Vagina (tissue), 2 donors: ENCODE measurements at places on chromosomes 11 and 22.

- peaks cover 5% of the 10 kb centered on the region for H3K36me3 ChIP-seq
- DNase-seq: no peak
- H3K4me3 ChIP-seq: no peak overlapping the region
- H3K4me1 ChIP-seq: no peaks in the 10 kb centered on the region
These were observed 10.7 kb downstream of the PRPF19 start for GRCh38 chr11:60895687-60896086.

GRCh38 chr11:110362971-110363509, 66.6 kb upstream of the RDX start:
- peaks cover 7% of the 10 kb centered on the region for H3K4me1 ChIP-seq

DNA sequence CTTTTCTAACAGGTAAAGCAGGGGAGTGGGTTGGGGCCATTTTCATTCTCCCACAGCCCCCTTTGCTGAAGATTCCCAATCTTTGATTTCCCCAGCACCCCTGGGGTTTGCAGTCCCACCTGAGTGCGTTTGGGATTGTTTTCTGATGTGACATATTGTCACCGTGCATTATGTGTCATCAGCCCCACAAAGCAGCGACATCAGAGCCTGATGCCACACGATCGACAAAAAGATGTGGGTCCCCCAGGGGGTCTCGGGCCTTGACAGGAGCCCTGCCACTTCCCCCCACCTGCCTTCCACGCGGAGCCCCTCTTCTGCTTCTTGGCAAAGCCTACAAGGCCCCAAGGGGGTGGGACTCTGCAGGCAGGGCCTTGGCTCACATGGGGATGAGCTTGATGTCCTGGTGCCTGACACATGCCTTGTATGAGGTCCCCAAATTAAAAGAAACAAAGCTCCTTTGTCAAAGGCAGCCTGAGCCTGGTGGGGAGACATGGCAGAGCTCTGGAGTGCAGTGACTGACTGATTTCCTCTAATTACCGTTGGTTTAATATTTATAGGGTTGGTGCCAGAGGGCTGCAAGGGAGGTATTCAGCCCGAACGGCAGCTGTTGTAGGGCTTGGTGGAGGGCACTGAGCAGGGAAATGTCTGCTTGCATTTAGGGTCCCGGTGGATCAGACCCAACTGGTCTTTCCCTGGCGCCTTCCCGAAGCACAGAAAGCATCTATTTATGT, 149.2 kb downstream of the MIAT start:
- H3K36me3 ChIP-seq: no peaks in the 10 kb centered on the region
- H3K4me1 ChIP-seq: no peaks in the 10 kb centered on the region
- H3K27ac ChIP-seq: no peak overlapping the region
- no peaks in the 10 kb centered on the region for H3K27me3 ChIP-seq

DNA sequence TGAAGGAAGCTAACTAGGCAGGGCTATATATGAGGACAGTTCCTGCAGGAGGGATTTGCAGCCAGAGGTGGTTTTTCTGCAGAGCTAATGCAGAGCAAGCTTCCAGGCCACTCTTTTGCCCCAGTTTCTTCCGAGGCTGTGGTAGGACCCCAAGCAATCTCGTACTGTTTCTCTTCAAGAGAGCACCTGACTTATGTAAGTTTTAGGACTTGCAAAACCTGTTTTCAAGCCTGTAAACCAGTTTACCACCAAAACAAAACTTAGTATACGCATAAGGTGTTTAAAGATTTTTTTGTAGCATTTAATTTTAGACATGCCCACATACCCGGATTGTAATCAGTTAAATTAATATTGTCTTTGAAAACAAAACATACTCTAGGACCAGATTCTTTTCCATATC, 7.7 kb upstream of the APLP2 start:
- H3K4me3 ChIP-seq: no peak overlapping the region
- no peaks in the 10 kb centered on the region for H3K36me3 ChIP-seq
- no peaks in the 10 kb centered on the region for H3K27me3 ChIP-seq
- DNase-seq: no peak
- no peaks in the 10 kb centered on the region for H3K4me1 ChIP-seq

- DNase-seq: no peak
- no peak overlapping the region for H3K27ac ChIP-seq
- no peaks in the 10 kb centered on the region for H3K27me3 ChIP-seq
- H3K36me3 ChIP-seq: no peaks in the 10 kb centered on the region
- H3K4me1 ChIP-seq: no peaks in the 10 kb centered on the region
These were observed 17.2 kb downstream of the CNTF start for GRCh38 chr11:58639669-58640068.

- H3K27me3 ChIP-seq: no peaks in the 10 kb centered on the region
- DNase-seq: no peak
- peak overlapping the region; percentile 97 for H3K27ac ChIP-seq
- peaks cover 24% of the 10 kb centered on the region for H3K4me1 ChIP-seq
- no peaks in the 10 kb centered on the region for H3K36me3 ChIP-seq
These were observed 600 bp downstream of the FCHSD2 start for GRCh38 chr11:73141309-73142127.

- no peak overlapping the region for H3K27ac ChIP-seq
- no peak overlapping the region for H3K4me3 ChIP-seq
- H3K36me3 ChIP-seq: no peaks in the 10 kb centered on the region
- DNase-seq: no peak
- H3K27me3 ChIP-seq: no peaks in the 10 kb centered on the region
- H3K4me1 ChIP-seq: no peaks in the 10 kb centered on the region
These were observed 4.6 kb downstream of the C11orf54 start for GRCh38 chr11:93746101-93746500.

- no peaks in the 10 kb centered on the region for H3K27me3 ChIP-seq
- no peaks in the 10 kb centered on the region for H3K36me3 ChIP-seq
- no peak overlapping the region for H3K4me3 ChIP-seq
- no peaks in the 10 kb centered on the region for H3K4me1 ChIP-seq
These were observed 81.2 kb upstream of the LDLRAD3 start for GRCh38 chr11:35862666-35863065.

DNA sequence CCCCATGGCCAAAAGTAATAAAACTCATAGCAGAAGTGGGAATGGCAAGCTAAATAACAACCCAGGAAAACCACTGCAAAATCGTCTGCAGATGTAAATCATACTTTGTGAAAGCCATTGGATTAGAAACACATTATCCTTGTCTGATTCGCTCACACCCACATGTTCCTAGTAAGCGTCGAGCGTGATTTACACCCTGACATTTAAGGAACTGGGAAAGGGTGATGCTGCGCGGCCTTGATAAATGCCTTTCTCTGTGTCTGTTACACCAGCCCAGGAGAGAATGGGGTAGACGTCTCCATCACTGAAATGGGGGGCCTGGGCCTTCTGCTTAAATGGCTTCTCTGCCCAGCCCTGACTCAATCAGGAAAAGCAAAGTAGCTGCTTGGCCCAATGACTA, 162.7 kb downstream of the NTM start:
- no peaks in the 10 kb centered on the region for H3K36me3 ChIP-seq
- H3K4me1 ChIP-seq: no peaks in the 10 kb centered on the region
- DNase-seq: no peak
- H3K27me3 ChIP-seq: no peaks in the 10 kb centered on the region
- no peak overlapping the region for H3K27ac ChIP-seq

- H3K4me3 ChIP-seq: no peak overlapping the region
- no peak for DNase-seq
- no peak overlapping the region for H3K27ac ChIP-seq
These were observed 107.8 kb downstream of the FAR1 start for GRCh38 chr11:13776134-13776815.

DNA sequence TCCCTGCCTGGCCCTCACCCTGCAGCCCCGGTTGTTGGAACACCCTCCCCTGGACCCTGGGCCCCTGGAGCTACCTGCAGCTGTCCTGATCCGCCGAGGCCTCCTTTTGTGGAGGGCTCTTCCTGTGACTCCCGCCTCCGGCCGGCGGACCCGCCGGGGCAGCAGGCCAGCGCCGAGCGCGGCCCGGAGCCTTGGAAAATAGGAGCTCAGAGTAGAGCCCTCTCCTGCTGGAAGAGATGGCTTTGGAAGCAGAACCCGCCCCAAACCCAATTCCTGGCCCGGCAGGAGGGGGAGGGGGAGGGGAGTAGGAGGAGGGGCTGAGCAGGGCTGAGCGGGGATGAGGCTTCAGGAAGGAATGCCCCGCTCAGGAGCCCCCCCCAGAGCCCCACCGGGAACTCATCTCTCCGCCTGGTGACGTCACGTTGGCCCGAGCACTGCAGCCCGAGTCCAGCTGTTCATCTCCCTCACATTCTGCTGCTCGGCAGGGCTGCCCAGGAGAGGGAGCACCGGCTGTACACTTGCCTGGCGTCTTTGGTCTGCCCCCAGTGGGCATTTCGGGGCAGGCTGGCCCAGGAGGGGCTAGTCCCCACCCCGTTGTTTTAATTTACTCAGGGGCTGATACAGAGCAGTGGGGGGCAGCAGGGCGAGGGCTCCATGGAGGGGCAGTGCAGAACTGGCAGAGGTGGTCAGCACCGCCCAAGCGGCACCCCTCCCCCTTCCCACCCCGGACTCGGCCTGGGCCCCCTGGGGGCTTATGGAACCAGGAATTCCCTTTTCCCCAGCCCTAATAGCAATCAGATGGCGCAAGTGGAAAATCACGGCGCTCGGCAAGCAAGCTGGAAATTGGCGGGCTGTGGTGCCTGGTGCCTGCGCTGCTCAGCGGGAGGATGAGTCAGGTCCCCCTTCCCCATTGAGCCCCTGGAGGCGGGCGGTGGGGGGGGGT, at the start of gene MRGPRF:
Gene MRGPRF, minus strand, starts transcription at position 238 of the 943 bp plus-strand sequence. CDS start 3,345 bp downstream, outside the sequence.
- H3K27ac ChIP-seq: peak within 1 kb of the TSS; percentile 95
- peak within 1 kb of the TSS; percentile 63 for H3K4me3 ChIP-seq
- H3K27me3 ChIP-seq: no peaks in the 10 kb centered on the region
- DNase-seq: peak; percentile 98

DNA sequence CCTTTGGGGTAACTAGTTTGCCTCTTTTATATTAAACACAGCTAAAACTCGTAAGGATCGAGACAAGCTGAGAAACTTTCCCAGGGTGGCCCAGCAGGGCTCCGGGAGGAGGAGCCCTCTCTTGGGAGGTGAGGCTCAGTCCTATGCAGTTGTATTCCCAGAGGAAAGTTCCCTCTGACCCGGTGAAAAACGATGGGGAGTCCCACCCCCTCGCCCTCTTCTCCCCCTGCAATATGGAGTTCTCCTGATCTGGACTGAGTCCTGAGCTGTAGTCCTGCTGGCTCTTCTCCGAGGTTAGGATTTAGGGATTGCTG, 1.3 kb downstream of the NTM start:
- H3K27me3 ChIP-seq: no peaks in the 10 kb centered on the region
- H3K4me1 ChIP-seq: peaks cover 15% of the 10 kb centered on the region
- H3K27ac ChIP-seq: no peak overlapping the region
- H3K4me3 ChIP-seq: no peak overlapping the region
- DNase-seq: no peak

GRCh38 chr22:34976474-34976873, 89.5 kb upstream of the ISX start:
- H3K4me3 ChIP-seq: no peak overlapping the region
- no peaks in the 10 kb centered on the region for H3K4me1 ChIP-seq
- H3K27ac ChIP-seq: no peak overlapping the region
- no peaks in the 10 kb centered on the region for H3K36me3 ChIP-seq
- H3K27me3 ChIP-seq: no peaks in the 10 kb centered on the region

DNA sequence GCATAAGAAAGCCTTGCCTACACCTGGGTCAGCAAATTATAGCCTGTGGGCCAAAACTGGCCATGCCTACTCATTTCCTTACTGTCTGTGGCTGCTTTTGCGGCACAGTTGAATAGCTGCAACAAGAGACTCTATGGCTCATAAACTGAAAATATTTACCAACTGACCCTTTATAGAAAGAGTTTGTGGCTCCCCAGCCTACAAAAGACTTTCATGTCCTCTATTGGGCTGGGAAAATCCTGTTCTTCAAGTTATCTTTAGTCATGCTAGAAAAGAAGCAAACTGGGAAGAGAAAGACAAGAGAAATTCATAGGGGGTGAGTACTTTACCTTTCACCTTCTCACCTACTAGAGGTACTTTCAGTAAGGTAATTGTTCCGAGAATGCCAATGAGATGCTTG, 175.1 kb downstream of the SWAP70 start:
- H3K27ac ChIP-seq: no peak overlapping the region
- H3K4me1 ChIP-seq: peaks cover 18% of the 10 kb centered on the region
- H3K36me3 ChIP-seq: peaks cover 4% of the 10 kb centered on the region
- H3K27me3 ChIP-seq: no peaks in the 10 kb centered on the region
- H3K4me3 ChIP-seq: no peak overlapping the region

DNA sequence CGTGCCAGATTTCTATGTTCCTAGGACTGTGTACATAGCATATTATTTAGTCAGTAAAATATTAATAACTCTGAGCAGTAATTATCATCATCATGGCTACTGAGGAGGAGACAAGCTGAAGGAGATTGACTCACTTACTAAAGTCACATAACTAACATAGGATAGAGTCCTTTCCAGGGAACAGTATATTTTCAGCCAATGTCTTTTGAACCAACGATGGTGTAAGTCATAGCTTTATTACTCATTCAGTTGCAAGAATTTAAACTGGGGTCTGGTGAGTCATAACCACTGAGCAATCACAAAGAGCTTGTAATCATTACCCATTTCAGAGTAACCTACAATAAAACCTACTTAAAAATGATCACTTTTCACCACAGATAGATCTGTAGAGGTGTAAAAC, 1564.8 kb upstream of the TENM4 start:
- no peak overlapping the region for H3K27ac ChIP-seq
- H3K4me3 ChIP-seq: no peak overlapping the region
- no peaks in the 10 kb centered on the region for H3K36me3 ChIP-seq

- H3K4me3 ChIP-seq: no peak overlapping the region
- no peaks in the 10 kb centered on the region for H3K4me1 ChIP-seq
- no peak for DNase-seq
- no peaks in the 10 kb centered on the region for H3K27me3 ChIP-seq
These were observed 2.1 kb downstream of the CLDN25 start for GRCh38 chr11:113781682-113782081.

GRCh38 chr22:24200619-24201212, 19.4 kb downstream of the SUSD2 start:
- no peak for DNase-seq
- no peaks in the 10 kb centered on the region for H3K36me3 ChIP-seq
- no peak overlapping the region for H3K4me3 ChIP-seq
- peaks cover 14% of the 10 kb centered on the region for H3K4me1 ChIP-seq
- H3K27ac ChIP-seq: no peak overlapping the region

- H3K27me3 ChIP-seq: no peaks in the 10 kb centered on the region
- no peak for DNase-seq
- H3K36me3 ChIP-seq: no peaks in the 10 kb centered on the region
- no peak overlapping the region for H3K4me3 ChIP-seq
- H3K27ac ChIP-seq: no peak overlapping the region
- peaks cover 25% of the 10 kb centered on the region for H3K4me1 ChIP-seq
These were observed 1.8 kb upstream of the MYO7A start for GRCh38 chr11:77126156-77126775.

DNA sequence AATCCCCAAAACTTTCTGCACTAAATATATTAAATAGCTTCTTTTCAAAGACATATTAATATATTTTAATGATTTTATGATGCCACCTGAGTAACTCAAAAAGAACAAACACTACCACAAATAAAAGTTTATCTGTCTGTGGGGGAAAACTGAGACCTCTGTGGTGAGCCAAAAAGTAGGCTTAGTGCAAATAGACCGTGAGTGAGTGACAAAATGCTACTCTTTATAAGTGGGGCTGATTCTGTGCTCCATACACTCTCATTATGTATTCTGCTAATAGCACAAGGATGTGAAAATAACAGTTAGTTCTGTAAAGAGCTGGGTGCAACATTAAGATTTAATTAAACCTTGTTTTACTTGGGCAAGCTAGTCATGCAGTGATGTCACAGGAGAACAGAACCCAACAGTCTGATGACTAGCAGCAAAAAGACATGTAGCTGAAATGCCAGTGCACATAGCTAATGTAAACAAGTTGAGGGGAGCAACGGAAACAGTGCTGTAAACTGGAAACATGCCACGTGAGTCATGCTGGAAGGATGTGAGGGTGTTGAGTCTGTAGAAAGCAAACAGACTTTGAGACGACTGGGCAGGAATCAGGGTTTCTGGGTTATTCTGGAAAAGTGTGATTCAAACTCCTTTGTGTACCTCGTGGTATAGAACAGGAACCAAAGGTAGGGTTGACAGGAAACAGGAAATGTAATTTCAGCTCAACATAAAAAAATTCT, 1130.4 kb downstream of the LRRC4C start:
- no peak for DNase-seq
- no peaks in the 10 kb centered on the region for H3K36me3 ChIP-seq
